ENCODE measurements at places on chromosomes 4 and X.

DNA sequence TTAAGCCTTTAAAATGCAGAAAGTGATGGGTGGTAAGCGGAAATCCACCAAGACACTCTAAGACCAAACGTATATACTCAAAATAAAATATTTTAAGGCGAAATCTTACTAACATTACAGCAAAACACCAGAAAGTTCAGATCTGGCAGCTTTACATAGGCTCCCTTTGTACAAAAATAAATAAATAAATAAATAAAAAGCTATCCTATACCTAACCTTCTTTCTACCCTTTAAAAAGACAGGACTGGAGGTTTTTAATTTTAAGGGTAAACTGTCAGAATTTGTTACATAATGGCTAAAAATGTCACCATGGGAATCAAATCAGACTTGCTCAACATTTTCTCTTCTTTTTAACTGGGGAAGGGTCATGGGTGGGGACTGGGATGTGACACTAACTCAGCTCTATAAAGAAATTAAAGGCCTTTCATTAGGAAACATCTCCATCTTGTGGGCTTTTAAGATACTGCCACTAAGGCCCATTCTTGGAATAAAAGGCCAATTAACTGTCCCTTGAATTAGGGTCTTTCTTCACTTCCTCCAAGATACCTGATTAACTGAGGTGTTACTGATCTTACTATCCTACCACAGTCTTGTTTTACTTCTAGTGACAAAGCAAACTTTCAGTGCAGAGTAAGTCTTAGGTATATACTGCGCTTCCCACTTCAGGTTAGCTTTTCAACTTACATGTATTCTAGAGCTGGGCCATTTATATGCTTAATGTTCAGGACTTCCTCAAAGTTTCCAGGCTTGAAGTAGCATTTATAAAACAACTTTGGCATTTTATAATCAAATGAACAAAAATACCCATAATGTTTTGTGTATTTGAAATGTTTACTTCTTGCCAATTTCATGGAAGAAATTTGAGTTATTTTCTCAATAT is 13.3 kb downstream of the HNRNPD start:
- peak; percentile 30 for DNase-seq

- no peak for DNase-seq
Measured at GRCh38 chr4:155491336-155492120, 114.8 kb upstream of the MAP9 start.

GRCh38 chr4:3753726-3754412 is 12.3 kb upstream of the ADRA2C start:
- no peak for DNase-seq

DNA sequence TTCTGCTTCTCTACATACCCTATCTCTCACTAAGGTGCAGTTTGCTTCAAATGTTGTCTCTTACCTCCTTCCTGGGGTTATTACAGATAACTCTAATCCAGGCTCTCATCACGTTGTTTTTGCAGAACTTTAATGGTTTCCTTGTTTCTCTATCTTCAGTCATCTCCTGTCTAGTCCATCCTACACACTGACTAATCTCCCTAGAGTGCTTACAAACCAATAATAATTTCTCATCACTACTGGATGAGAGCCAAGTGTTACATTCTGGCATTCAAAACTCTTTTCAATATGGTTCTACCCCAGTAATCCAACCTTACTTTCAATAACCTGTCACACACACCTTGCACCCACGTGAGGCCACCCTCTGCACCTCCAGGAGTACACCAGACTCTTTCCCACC is 86.1 kb downstream of the SYNPO2 start:
- peak; percentile 64 for DNase-seq

GRCh38 chrX:105646592-105647372 is 175.6 kb upstream of the NRK start:
- no peak for DNase-seq

- DNase-seq, result peak; percentile 42
Measured at GRCh38 chrX:150365051-150365989, 2.2 kb downstream of the MAMLD1 start.

- DNase-seq, result no peak
Measured at GRCh38 chrX:100747090-100747489, 15.2 kb upstream of the SYTL4 start.

DNA sequence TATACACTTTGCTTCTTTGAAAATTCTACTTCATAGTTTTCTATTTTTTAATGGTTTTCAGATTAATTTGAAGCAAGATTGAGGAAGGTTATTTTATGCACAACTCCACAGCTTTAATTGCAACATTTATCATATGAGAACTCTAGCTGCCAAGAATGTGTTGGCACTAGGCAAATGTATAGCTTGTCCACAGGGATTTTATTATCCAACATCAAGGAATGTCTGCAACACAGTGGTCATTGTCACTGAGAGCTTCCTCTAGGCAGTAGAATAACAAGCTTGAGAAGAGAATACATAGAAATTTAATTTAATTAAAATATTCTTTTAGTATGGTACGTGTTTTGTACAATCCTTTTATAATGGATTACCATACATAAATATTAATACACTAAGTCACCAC is 1600.8 kb downstream of the ARAP2 start:
- no peak for DNase-seq

GRCh38 chrX:28585767-28586166 is 1.5 kb upstream of the IL1RAPL1 start:
- no peak for DNase-seq

DNA sequence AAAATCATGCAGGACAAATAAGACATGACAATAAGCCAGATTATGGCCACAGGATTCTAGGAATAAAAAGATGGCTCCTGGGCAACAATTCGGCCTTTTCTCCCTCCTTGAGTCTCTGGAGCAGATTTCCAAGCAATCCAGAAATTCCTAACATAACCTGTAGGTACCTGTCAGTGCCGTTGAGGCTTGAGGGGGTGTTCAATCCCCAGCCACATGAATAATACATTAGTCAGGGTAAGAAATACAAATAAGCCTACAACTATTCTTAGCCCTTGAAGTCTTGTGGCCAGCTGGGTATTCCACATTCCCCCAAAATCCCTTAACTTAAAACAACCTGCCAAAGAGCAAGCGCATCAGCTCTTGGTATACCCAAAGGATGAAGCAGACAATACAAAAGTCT is 9.7 kb downstream of the CXorf38 start:
- peak; percentile 65 for DNase-seq

DNA sequence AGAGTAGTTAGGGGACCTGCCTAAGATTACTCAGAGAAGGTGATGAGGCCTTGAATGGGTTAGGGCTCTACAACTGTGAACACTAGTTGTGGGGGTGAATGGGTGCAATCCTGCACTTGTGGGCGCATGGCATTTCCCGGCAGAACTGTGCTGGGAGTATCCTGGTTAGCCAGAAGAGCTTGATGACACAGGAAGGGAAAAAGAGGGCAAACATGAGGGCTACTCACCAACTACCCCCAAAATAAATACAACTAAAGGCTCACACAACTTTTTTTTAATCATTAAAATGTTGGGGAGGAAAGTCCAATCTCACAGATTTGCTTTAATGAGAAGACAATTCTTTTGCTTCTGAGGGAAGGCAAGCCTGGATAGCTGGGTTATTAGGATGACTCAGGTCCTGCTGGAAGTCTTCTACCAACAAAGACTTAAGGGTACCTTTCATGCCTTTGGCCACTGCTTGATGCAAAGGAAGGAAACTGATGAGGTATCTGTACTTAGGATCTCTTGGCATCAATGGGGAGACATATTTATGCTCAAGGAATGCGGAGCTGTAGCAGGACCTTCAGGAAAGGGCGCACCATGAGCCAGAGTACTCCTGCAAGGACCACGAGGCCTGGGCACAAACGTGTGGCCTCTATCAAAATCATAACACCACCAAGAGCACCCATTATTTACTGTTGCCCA is 2.6 kb downstream of the PHKA2 start:
- DNase-seq, result no peak

GRCh38 chr4:151653548-151653918 is 107.3 kb downstream of the GATB start:
- DNase-seq, result no peak

DNA sequence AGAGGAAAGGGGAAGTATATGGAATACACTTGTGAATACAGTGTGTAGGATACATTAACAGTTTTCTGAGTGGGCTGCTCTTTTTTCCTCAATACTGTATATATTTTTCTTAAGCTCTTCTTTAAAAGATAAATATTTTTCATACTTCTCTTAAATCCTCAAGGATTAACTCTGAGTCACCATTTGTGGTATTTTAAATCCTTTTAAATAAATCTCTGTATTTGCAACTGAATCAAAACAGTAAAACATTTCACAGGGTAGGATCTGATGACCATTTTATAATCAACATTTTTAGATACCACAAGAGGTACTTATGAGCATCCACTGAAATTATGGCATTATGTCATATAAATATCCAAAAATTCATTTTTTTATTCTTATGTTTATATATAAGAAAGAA is 87.6 kb downstream of the GAB1 start:
- no peak for DNase-seq

- DNase-seq, result peak; percentile 71
Measured at GRCh38 chr4:70183168-70183939, 12.2 kb upstream of the ODAM start.

GRCh38 chr4:140834839-140835495 is 78.8 kb upstream of the TBC1D9 start:
- DNase-seq, result peak; percentile 4

DNA sequence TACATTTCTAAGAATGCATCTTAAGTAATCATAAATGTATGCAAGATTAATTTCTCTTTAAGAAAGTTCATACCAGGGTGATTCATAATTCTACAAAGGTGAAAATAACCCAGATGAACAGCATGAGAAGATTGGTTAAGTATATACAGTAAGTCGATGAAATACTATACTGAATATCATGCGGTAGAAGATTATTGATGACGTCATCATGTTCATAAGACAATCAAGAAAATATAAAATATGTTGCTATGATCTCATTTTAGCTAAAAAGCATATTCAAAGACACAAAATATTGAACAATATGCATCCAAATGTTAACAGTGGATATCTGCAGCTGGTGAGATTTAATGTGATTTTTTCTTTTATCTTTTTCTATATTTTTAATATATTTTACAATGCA is 312.0 kb upstream of the FGF13 start:
- peak; percentile 5 for DNase-seq
